Fibroblast of gingiva (primary cell): ENCODE measurements at places on chromosomes 16 and 17.

DNA sequence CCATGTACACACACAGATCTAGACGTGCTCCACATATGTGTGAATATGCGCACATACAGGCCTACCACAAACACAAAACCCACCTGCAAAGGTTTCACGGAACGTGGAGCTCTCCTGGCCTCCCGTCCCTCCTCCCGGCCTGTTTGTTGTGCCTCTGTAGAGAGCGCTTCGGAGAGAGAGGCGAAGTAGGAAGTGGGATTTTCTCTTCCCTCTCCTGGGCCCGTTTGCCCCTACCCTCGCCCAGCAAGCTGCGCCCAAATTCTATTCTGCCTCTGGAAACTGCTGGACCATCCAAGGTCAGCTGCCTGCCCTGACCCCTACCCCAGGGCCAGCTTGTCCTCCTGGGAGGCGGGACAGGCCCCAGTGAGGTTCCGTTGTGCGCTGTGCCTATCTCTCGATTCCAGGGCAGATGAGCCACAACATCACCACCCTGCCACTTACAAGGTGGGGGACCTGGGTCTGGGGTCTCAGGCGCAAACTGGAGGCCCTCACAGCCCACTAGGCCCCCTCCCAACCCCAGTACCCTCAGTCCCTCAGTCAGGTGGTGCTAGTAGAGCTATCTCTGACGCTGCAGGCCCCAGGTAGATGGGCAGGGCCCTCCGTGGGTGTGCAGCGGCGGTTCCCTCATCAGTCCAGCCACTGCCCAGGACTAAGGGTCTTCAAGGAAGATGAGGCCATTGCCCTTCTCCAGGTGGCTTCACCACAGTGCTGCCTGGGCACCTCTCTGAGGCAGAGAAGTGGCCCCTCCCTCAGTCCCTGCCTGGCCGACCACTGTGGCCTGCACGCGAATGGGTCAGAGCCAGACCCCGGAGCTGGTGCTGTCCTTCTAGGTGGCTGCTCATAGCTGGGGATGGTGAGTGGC is 54.2 kb downstream of the BEAN1 start:
- DNase-seq: no peak

DNA sequence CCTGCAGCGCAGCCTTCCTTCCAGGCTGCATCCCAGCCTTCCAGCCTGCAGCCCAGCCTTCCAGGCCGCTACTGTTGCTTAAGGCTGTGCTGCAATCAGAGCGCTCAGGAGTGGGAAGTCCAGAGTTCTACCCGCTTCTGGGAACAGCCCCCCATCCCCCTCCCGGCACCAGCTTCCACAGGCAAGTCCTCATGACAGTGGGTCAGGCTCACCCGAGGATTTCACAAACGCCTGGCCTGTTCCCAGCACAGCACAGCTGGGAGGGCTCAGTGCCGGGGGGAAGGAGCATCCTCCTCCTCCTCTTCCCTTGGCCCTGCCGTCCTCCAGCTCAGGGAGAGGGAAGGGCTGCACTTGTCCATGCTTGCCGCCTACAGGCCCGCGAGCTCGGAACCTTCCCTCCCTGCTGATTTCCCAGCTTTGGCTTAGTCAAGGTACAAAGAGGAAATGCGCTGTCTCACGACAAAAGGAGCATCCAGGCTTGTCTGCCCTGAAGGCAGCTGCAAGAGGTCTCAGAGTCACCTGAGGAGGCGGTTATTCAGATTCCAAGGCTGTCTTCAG is 8.3 kb downstream of the SOCS3 start:
- DNase-seq: peak; percentile 100

- no peak for DNase-seq
Measured at GRCh38 chr16:85916141-85916890, 17.4 kb downstream of the IRF8 start.

DNA sequence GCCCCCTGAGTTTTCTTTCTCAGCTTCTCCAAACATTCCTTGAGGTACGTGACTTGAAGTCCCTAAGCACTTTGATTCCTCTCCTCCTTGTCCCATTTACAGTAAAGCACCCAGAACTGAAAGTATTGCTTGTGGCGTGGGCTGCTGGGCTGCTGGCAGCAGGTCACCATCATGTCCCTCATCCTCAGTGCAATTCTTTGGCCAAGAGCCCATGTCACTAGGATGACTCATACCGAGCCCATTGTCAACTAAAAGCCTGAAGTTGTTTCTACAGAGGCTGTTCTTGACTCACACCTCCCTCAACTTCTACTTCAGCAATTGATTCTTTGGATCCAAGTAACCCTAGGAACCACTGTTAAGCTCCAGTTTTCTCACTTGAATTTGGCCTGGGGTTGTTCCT is 54.3 kb downstream of the KPNA2 start:
- no peak for DNase-seq

- DNase-seq: peak; percentile 52
Measured at GRCh38 chr16:49608779-49609178, 235.2 kb downstream of the C16orf78 start.

DNA sequence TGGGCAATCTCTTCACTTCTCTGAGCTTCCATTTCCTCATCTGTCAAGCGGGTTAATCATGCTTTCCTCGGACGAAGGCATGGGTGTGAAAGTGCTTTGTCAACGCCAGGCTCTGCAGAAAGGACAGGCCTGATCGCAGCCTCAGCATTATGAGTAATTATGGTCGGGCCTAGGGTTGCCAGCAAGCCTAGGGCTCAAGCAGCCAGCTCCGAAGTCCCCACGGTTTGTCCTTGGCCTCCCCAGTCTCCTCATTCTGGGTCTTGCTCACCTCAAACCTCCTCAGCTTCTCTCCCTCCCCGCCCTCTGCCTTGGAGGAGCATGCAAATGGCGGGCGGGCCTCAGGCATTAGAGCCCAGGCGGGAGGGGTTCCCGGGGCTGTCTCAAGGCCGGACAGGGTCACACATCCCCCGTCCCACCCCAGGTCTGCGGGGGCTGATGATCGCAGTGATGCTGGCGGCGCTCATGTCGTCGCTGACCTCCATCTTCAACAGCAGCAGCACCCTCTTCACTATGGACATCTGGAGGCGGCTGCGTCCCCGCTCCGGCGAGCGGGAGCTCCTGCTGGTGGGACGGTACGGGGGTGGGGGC is 10.2 kb upstream of the FAM83G start:
- DNase-seq: no peak

GRCh38 chr17:44002141-44002848 is 2.1 kb upstream of the NAGS start:
- DNase-seq: peak; percentile 90

GRCh38 chr17:30148376-30148775 is 31.8 kb downstream of the NSRP1 start:
- no peak for DNase-seq

- no peak for DNase-seq
Measured at GRCh38 chr16:88677721-88678120, 8.6 kb downstream of the SNAI3 start.

DNA sequence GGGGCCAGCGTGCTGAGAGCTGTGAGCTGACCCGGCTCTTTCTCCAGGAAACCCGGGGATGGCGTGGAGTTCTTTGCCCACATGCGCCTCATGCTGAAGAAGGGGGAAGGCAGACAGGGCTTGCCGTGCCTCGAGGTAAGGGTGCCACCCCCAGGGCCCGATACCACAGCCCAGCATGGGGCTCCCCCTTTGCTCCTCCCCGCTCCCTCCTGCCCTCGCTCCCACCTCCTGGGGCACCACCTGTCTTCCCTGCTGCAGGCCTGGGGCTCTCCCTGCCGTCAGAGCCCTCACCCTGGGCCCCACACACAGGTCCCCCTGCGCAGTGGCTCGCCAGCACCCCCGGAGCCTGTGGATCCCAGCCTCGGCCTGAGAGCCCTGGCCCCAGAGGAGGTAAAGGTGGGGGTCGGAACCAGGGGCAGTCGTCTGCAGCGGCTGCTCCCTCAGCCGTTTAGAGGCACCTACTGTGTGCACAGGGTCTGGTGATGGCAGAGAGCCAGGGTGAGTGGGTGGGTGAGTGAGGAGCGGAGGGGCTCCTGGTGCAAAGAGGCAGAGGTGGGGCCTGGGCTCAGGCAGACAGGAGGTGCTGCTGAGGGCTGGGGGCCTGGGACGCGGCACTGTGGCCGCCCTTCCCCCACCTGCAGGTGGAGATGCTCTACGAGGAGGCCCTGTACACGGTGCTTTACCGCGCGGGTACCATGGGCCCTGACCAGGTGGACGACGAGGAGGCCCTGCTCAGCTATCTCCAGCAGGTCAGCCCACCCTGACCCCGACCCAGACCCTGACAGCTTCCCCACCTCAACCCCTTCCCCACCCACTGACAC is 5.6 kb downstream of the BAIAP3 start:
- DNase-seq: no peak

GRCh38 chr16:17350207-17350606 is 120.6 kb downstream of the XYLT1 start:
- DNase-seq: no peak

DNA sequence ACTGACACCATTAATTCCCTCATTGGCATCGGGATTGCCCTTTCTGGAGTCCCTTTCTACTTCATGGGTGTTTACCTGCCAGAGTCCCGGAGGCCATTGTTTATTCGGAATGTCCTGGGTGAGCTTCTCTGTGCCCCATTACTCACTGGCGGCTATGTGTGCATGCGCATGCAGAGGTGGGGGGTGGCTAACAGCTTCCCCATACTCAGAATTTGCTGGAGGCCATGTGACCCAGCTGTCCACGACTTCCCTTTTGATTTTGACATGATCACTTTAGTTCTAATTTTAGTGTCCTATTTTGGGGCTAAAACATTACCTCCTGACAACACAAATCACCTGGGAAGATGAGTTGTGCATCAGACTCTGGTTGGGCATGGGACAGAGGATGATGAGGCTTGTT is 14.1 kb downstream of the SLC7A6OS start:
- no peak for DNase-seq

DNA sequence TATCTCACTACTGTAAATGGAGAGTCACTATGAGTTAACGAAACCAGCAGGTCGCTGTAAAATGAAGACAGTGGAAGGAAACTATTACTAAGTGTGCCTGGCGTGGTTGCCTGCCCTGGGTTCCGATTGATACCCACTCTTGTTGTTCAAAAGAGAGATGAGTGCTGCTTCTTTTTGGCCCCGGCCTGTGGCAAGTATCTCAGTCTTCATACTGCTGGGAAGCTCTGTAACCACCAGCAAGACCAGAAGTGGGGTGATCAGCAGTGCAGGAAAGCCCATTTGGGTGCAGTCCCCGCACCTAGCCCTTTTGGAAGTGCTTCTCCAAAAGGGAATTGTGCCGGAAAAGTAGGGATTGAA is 104.5 kb downstream of the SNX29 start:
- DNase-seq: no peak

DNA sequence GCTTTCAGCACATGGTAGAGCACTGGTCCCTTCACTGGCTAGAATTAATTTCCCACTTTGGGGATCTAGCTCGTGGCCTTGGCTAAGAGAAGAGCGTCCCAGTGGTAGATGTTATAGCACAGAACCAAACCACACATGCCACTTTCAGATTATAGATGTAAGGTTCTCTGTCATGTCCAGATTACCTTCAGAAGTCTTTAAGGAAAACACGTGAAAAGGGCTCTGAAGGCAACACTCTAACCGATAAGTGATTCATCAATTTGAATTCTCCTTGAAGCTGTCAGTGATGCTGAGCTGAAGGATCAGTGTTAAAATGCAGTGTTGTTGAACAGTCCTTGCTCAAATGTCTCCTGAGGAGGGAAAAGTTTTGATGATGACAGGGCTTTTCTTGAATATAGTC is 43.5 kb upstream of the VPS4A start:
- no peak for DNase-seq

DNA sequence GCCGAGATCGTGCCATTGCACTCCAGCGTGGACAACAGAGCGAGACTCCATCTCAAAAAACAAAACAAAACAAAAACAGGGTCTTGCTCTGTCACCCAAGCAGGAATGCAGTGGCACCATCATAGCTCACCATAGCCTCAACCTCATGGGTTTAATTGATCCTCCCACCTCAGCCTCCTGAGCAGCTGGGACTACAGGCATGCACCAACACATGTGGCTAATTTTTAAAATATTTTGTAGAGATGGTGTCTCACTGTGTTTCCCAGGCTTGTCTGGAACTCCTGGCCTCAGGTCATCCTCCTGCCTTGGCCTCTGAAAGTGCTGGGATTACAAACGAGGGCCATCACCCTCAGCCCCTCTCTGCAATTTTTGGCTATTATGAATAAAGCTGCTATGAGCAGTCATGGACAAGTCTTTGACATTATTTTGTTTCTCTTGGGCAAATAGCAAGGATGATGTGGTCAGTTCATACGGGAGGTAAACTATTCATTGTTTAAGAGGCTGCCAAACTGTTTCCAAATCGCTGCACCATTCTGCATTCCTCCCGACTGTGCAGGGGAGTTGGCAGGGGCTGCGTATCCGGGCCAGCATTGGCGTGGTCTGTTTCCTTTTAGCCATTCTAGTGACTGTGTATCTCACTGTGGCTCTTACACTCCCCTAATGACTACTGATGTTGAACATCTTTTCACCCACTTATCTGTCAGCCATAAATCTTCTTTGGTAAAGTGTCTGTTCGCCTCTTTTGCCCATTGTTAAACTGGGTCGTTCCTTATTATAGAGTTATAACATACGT is 21.1 kb downstream of the EIF4A3 start:
- DNase-seq: peak; percentile 95

DNA sequence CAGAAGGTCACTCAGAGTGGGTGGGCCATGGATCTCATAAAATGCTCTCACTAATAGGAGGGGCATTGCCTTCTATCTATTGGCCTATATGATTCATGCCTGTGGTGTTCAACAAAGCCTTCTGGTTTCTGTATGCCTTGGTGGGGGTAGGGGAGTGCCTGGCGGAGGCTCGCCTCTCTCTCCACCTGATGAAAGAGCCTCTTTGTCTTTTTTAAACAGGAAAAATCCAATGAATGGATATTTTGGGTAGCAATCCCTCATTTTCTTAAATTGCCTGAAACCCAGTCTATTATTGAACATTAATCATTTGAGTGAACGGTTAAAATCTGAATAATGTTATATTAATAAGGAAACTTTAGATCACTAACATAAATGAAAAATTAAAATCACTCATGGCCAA is 90.6 kb downstream of the TOX3 start:
- DNase-seq: no peak

DNA sequence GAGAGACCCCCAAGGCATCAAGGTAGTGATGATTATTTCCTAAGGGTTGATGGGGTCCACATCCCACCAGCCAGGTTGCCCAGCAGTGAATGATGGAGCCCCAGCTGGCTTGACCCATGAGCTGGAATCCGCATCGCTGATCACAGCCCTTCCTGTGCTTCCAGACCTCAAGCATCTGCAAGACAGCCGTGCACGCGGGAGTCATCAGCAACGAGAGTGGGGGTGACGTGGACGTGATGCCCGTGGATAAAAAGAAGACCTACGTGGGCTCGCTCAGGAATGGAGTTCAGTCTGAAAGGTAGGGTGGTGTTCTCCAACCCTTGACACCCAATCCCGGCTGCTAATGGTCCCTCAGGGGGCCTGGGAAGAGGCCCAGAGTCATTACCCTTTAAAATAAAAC is 69.3 kb downstream of the CRISPLD2 start:
- no peak for DNase-seq

- DNase-seq: no peak
Measured at GRCh38 chr17:62804025-62804424, 4.1 kb downstream of the MARCHF10 start.

GRCh38 chr16:22007509-22008214 is at the start of gene MOSMO:
Gene MOSMO (plus strand): TSS chr16:22008111. CDS start chr16:22008302, 191 bp downstream.
- peak; percentile 62 for DNase-seq

DNA sequence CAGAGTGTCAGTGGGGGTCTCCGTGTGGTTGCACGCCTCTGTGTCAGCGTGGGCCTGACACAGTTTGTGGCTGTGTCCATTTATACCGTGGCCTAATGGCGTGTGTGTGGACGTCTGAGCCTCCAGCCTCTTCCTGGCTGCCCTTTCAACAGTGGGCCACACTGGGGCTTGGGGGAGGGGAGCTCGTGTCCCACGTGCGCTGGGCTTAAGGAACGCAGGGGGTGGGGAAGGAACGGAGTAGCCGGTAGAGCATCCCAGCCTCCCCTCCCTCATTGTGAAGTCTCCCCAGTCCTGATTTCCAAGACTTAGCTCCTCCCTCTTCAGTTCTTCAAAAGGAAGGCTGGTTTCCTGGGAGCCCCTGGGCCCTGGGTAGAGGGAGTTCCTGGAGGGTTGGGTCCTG is 9.5 kb upstream of the HES7 start:
- no peak for DNase-seq
